ENCODE measurements at places on chromosomes 13 and 19. TPM values are rescaled to one million over a fixed set of nuclear protein-coding genes. Genes with fewer than 3 reads are reported as not detected.

GRCh38 chr13:43316281-43316680 lies 292.9 kb downstream of the DNAJC15 start:
- H3K36me3 ChIP-seq = no peaks in the 10 kb centered on the region
- H3K4me3 ChIP-seq = no peak overlapping the region
- no peaks in the 10 kb centered on the region for H3K27me3 ChIP-seq
- DNase-seq = no peak
- H3K4me1 ChIP-seq = no peaks in the 10 kb centered on the region
- H3K27ac ChIP-seq = no peak overlapping the region

DNA sequence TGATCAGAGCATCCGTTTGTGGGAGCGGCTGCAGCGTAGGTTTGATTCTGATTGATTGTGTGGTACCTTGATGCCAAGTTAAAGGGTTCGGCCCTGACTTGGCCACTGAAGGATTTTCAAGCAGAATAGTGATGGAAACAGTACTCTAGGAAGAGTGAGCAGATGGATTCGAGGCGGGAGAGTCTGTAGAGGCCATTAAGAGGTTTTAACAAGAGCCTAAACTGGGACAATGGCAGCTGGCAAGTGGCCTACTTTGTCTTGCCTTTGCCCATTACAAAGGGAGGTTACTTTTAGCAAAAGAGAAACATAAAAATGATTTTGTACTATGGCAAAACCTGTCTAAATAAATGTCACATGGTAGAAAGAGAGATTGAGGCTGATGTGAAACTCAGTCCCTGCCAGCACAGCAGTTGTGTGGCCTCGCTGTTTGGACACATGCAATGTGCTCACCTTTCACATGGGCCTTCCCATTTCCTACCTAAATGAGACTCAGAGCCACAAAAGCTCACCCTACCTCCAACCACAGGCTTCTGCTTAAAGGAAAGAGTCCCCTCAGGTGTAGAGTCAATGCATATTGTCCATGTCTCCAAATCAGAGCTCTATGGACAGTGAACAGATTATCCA lies 62.4 kb upstream of the RAP2A start:
- peaks cover 22% of the 10 kb centered on the region for H3K36me3 ChIP-seq
- H3K4me1 ChIP-seq = peaks cover 22% of the 10 kb centered on the region
- no peak overlapping the region for H3K4me3 ChIP-seq
- H3K27ac ChIP-seq = peak overlapping the region; percentile 28
- DNase-seq = no peak

DNA sequence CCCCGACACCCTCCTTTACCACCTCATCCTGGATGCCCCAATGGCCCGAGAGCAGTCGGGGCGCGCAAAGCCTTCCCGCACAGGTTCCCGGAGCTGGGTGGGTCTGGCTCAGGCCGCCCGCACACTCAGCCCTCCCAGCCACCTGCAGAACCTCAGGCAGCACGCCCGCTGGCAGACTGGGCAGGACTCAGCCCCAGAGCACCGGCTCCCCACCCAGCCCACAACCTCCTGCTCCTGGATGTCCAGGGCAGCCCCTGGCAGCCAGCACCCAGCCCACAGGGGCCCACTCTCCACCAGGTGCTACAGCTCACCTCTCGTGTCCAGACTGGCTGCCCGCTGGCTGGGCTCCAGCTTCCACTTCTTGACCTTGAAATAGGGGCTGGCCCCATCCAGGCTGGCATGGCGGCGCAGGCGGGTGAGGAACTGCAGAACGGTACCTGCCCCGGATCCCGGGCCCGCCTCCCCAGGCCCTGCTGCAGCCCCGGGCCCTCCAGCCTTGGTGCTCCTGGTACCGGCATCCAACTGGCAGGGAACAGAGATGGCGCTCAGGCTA lies 4.6 kb downstream of the CBARP start:
- H3K4me1 ChIP-seq = peaks cover under 1% of the 10 kb centered on the region
- H3K36me3 ChIP-seq = no peaks in the 10 kb centered on the region
- no peak overlapping the region for H3K27ac ChIP-seq
- no peak overlapping the region for H3K4me3 ChIP-seq

DNA sequence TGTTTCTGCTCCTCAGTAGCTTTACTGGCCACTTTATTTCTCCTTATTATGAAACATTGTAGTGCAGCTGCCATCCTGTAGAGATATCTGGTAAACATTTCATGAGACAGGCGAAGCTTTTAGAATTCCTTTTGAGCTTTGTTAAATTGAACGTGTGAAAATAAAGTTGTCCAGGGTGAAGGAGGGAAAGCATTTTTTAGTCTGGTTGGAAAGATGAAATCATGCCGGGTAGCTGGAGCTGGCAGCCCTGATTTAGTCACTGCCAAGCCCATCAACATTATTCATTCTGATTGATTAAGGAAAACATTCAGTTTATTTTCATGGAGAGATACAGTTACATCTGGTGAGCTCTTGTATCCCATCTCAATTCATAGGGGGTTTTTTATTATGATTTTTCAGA lies 326.2 kb upstream of the GPC6 start:
- H3K4me1 ChIP-seq = no peaks in the 10 kb centered on the region
- no peak for DNase-seq
- no peaks in the 10 kb centered on the region for H3K27me3 ChIP-seq
- H3K4me3 ChIP-seq = no peak overlapping the region
- no peaks in the 10 kb centered on the region for H3K36me3 ChIP-seq

The NANOS3 gene
- not detected for polyA plus RNA-seq

GRCh38 chr13:31882794-31883193 lies 143.5 kb downstream of the RXFP2 start:
- DNase-seq = peak; percentile 5
- H3K36me3 ChIP-seq = no peaks in the 10 kb centered on the region
- H3K4me3 ChIP-seq = no peak overlapping the region
- peaks cover 1% of the 10 kb centered on the region for H3K4me1 ChIP-seq
- H3K27ac ChIP-seq = no peak overlapping the region
- H3K27me3 ChIP-seq = no peaks in the 10 kb centered on the region

DNA sequence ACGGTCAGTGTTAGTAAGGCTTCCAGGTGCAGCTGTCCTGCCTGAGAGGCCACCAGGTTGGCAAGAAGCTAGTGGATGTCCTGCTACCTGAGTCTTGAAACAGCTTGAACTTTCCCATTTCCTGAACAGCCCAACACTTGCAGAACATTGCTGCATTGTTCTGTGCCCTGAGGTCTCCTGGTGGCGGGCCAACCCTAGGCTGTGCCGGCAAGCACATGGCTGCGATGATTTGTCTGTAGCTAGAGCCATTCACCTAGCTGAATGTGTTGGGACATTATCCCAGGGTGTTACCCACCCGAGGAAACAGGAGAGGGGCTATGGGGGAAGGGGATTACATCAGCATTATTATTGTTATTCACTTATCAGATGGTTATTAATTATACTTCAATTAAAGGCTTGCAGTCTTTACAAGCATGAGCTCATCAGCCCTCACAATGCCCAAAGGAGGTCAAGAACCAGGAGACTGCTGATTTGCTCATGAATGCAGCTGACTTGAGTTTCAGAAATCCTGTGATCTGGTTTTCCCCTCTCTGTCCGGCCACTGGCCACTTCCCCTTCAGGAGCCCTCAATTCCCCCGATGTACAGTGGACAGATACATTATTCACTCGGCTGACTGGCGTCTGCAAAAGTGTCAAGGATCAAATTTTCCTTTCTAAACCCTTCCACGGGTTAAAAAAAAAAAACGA lies 187.6 kb upstream of the TSC22D1 start:
- no peak overlapping the region for H3K27ac ChIP-seq
- H3K4me3 ChIP-seq = no peak overlapping the region
- no peaks in the 10 kb centered on the region for H3K36me3 ChIP-seq
- no peaks in the 10 kb centered on the region for H3K4me1 ChIP-seq
- DNase-seq = no peak
- peaks cover 9% of the 10 kb centered on the region for H3K27me3 ChIP-seq

The DIRAS1 gene
- 1.2 TPM for polyA plus RNA-seq

GRCh38 chr19:12997967-12998940 lies 3.0 kb downstream of the NFIX start:
- H3K27ac ChIP-seq = no peak overlapping the region
- DNase-seq = no peak
- peaks cover 12% of the 10 kb centered on the region for H3K4me1 ChIP-seq
- H3K36me3 ChIP-seq = no peaks in the 10 kb centered on the region
- H3K4me3 ChIP-seq = peak overlapping the region; percentile 70

DNA sequence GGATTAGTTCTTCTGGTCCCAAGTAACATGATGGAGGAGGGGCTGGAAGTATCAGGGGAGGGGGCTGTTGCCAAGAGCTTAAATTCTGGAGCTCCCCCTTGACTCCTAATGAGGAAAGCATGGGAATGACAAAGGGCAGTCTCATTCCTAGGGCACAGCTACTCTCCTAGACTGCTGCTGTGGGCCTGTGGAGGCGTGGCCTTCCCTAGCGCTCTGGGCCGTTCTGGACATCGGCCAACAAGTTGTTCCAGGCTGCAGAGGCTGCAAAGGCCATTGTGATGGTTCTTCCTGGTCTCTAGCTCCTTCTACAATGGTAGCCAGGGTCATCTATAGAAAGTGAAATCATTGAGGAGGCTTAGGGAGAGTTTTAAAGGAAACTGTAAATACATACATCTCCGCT lies 916.6 kb downstream of the DIAPH3 start:
- H3K36me3 ChIP-seq = no peaks in the 10 kb centered on the region
- H3K27ac ChIP-seq = no peak overlapping the region
- H3K4me1 ChIP-seq = no peaks in the 10 kb centered on the region
- H3K4me3 ChIP-seq = no peak overlapping the region
- H3K27me3 ChIP-seq = no peaks in the 10 kb centered on the region

DNA sequence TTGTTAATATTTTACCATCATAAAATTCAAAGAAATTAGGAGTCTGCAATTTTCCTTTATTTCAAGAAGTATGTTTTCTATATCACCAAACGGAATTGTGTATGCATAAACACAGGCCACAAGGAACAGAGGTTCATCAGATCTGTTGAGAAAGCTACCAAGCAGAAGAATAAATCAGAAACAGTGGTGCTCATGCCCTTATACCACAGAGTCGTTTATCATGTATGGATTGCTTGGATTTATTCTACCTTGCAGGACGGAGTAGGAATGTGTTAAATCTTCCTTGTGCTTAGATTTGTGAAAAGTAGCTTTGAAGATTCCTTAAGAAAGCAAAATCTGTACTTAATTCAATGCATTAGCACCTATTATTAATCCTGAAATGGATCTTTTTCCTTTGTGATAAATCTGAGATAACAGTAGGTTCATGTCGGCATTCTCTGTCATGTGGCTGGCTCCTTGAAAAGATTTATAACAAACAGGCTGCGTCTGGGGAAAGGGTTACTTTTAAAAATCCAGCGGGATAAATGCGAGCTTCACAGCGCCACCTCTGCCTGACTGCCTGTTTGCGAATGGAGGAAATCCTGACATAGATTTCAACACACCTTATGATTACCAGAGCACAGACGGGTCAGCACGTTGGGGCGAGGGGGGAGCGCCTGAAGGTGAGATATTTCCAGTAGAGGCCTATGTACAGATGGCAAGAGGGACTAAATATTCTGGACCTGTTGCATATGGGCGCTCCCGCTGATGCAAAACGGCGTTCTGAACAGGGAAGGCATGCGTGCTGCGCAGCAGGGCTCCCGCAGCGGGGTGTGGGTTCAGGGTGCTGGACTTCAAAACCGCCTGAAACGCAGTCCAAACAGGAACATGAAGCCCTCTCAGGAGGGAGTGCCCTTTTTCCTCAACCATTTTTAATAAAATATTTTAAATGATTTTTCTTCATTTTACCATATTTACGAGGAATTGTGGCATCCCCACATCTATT lies 445.5 kb upstream of the SGCG start:
- H3K36me3 ChIP-seq = no peaks in the 10 kb centered on the region
- no peak overlapping the region for H3K4me3 ChIP-seq
- H3K4me1 ChIP-seq = no peaks in the 10 kb centered on the region

The RAB3A gene
- polyA plus RNA-seq = 1.0 TPM

The SPTBN4 gene
- polyA plus RNA-seq = not detected

- no peak overlapping the region for H3K27ac ChIP-seq
- peak overlapping the region; percentile 29 for H3K4me3 ChIP-seq
- H3K27me3 ChIP-seq = peaks cover 20% of the 10 kb centered on the region
- H3K36me3 ChIP-seq = no peaks in the 10 kb centered on the region
Measured at GRCh38 chr19:29841559-29842367, 30.0 kb downstream of the CCNE1 start.

- no peak overlapping the region for H3K4me3 ChIP-seq
- no peak overlapping the region for H3K27ac ChIP-seq
- H3K4me1 ChIP-seq = no peaks in the 10 kb centered on the region
- DNase-seq = no peak
- no peaks in the 10 kb centered on the region for H3K27me3 ChIP-seq
Measured at GRCh38 chr13:72198967-72199560, 332.1 kb upstream of the DACH1 start.

GRCh38 chr13:104431895-104432294 lies 1365.7 kb upstream of the SLC10A2 start:
- no peak for DNase-seq
- H3K4me1 ChIP-seq = no peaks in the 10 kb centered on the region
- no peaks in the 10 kb centered on the region for H3K27me3 ChIP-seq
- H3K27ac ChIP-seq = no peak overlapping the region
- H3K4me3 ChIP-seq = no peak overlapping the region

- no peaks in the 10 kb centered on the region for H3K4me1 ChIP-seq
- H3K4me3 ChIP-seq = no peak overlapping the region
- no peaks in the 10 kb centered on the region for H3K27me3 ChIP-seq
- no peak overlapping the region for H3K27ac ChIP-seq
- DNase-seq = no peak
Measured at GRCh38 chr13:84648069-84648640, 765.9 kb upstream of the SLITRK1 start.

DNA sequence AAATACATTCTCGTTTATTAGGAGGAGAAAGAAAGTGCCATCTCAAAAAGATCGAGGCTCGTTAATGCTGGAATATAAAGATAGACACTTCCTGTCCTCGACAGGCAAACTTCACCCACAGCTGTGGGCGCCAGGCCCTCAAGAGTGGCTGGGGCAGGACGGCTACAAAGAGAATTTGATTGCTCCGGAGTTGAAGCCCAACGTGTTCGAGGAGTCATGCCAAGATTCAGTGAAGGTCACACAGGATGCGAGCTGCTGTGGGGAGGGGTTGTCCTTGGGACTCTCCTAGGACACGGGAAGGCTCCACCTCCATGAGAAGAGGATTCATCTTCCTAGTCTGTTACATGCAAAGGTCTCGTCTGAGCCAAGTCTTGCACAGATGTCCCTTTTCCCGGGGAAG lies 16.3 kb upstream of the PTPRS start:
- peaks cover 15% of the 10 kb centered on the region for H3K27me3 ChIP-seq
- DNase-seq = no peak
- no peak overlapping the region for H3K27ac ChIP-seq
- H3K4me1 ChIP-seq = no peaks in the 10 kb centered on the region

GRCh38 chr13:33003458-33004019 lies 12.7 kb upstream of the KL start:
- H3K36me3 ChIP-seq = peaks cover 13% of the 10 kb centered on the region
- no peak overlapping the region for H3K4me3 ChIP-seq
- no peak for DNase-seq
- H3K4me1 ChIP-seq = no peaks in the 10 kb centered on the region
- no peak overlapping the region for H3K27ac ChIP-seq

DNA sequence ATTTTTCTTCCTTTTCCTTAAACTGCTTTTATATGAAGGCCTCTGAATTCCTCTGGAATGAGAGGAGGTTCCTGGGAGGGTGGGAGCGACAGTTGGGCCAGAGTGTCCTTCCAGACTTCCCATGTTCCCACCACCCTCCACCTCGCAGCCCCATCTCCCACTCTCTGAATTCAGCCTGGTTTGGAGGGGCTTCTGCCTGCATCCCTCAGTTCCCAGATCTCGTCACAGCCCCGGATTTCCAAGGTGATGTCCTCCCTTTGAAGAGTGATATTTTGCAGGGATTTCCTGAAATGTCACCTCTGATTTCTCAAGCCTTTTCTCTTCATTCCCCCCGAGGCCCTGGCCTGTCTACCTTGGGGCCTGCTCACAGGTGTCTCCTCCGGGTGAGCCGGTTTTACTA lies 16.7 kb upstream of the SLC7A9 start:
- no peak for DNase-seq
- peaks cover 9% of the 10 kb centered on the region for H3K36me3 ChIP-seq
- H3K4me1 ChIP-seq = no peaks in the 10 kb centered on the region
- no peak overlapping the region for H3K4me3 ChIP-seq

The LGALS4 gene
- polyA plus RNA-seq = not detected

Data from naive B cell (primary cell).